Right lung (tissue), 10 donors: ENCODE measurements at places on chromosomes 7 and 10. TPM values are rescaled to one million over a fixed set of nuclear protein-coding genes. Genes with fewer than 3 reads are reported as not detected.

The WIPF3 gene
- 1.9 TPM for polyA plus RNA-seq

The SPDYE16 gene
- polyA plus RNA-seq: 3.1 TPM

The GJD4 gene
- polyA plus RNA-seq: not detected

The CTNNA3 gene
- 9.5 TPM for polyA plus RNA-seq

The PAPSS2 gene
- 53.5 TPM for polyA plus RNA-seq
